ENCODE measurements at places on chromosomes 3 and 15.

GRCh38 chr15:35151782-35152181, 66.7 kb upstream of the NANOGP8 start:
- no peak for DNase-seq

- DNase-seq: no peak
These were observed 56.3 kb downstream of the PPM1L start for GRCh38 chr3:160812304-160812703.

GRCh38 chr3:138082085-138082991, 33.1 kb downstream of the DZIP1L start:
- no peak for DNase-seq

GRCh38 chr3:27610800-27611525, 111.2 kb downstream of the EOMES start:
- DNase-seq: no peak

- no peak for DNase-seq
These were observed 64.4 kb upstream of the TPM1 start for GRCh38 chr15:62977952-62978811.

Measured in SK-N-DZ (cell line).